Esophagus squamous epithelium (tissue), 5 donors: ENCODE measurements at places on chromosomes 11 and 22. TPM values are rescaled to one million over a fixed set of nuclear protein-coding genes. Genes with fewer than 3 reads are reported as not detected.

GRCh38 chr11:32418836-32419235, 16.5 kb downstream of the WT1 start:
- no peak for DNase-seq

DNA sequence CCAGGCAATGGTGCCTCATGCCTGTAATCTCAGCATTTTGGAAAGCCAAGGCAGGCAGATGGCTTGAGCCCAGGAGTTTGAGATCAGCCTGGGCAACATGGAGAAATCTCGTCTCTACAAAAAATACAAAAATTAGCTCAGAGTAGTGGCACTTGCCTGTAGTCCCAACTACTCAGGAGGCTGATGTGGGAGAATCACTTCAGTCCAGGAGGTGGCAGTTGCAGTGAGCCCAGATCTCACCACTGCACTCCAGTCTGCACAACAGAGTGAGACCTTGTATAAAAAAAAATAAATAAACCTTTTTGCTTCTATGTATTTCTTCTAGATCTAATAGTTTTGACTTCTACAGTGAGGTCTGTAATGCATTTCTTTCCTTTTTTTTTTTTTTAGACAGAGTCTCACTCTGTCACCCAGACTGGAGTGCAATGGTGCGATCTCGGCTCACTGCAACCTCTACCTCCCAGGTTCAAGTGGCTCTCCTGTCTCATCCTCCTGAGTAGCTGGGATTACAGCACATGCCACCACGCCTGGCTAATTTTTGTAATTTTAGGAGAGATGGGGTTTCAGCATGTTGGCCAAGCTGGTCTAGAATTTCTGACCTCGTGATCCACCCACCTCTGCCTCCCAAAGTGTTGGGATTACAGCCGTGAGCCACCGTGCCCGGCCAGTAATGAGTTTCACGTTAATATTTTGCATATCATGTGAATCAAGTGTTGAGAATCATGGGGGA, 18.1 kb upstream of the RDX start:
- no peak for DNase-seq

DNA sequence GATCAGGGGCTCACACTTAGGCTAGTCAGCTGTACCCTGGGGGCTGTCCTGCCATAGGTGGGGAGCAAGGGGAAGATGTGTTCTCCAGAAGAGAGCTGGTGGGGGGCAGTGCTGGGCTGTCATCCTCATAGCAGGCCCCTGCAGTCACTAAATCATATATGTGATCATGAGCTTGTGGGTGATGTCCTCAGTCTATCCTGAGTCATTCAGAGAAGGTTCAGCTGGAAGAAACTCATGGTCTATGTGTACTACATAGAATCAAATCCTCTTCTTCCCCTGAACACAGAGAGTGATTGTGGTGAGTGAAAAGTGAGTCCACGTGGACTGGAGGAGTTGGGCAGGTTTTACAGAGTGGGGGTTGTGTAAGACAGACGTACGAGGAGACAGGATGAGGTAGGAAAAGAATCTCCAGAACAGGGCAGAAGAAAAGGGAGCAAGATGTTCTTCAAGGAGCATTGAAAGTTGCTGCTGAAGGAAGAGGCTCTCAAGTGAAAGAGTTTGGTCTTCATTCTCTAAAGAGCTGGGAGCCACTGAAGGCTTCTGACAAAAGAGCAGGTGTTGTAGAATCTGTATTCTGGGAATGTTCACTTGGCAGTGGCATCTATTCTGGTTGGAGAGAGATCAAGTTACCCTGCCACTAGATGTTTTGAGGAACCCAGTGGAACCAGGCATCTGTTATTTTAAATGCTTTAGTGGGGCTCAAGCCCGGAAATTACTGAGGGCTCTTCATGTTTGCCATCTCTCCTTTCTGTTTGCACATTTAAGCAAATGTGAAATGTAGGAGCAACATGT, 68.9 kb downstream of the C22orf31 start:
- DNase-seq = no peak

- DNase-seq = no peak
Observed at GRCh38 chr11:115518983-115519628, 14.9 kb upstream of the CADM1 start.

GRCh38 chr11:29214833-29215232, 802.0 kb downstream of the KCNA4 start:
- DNase-seq = no peak

DNA sequence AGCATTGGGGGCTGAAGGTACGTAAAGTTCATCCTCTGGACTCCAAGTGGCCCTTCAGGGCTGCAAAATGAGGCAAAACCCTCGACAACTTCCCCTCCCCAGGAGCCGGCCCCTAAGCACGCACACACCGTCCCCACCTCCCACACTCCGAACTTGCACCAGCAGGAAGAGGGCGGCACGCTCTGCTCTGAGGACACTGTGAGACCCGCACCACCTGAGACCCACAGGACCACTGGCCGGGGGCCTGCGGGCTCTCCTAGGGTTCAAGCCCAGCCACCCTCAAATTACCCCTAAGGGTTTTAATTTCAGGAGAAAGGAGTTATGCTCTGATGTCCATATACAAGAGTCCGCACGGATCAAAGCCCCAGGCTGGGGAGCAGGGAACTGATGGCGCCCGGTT, 49.7 kb upstream of the BID start:
- no peak for DNase-seq

DNA sequence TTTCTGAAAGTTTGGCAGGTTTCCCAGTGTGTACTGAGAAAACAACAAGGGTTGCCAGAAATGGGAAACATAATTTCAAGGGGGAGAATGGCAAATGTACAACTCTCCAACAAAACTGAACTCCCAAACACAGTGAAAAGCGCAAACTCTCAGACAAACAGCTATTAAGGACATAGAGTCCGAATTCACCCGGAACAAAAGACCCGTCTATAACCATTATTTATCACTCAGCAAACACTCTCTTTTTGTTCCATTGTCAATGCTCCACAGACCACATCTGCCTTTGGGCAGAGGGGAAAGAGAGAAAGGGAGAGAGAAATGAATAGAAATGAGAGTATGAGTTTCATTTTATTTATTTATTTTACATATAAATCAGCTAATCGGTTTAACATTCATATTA, 21.7 kb downstream of the KIRREL3 start:
- no peak for DNase-seq

SLC6A5 gene
- total RNA-seq = not detected

GRCh38 chr11:35464308-35464707, 45.0 kb upstream of the SLC1A2 start:
- no peak for DNase-seq

GRCh38 chr11:128610721-128611617, 23.6 kb upstream of the ETS1 start:
- peak; percentile 40 for DNase-seq

DNA sequence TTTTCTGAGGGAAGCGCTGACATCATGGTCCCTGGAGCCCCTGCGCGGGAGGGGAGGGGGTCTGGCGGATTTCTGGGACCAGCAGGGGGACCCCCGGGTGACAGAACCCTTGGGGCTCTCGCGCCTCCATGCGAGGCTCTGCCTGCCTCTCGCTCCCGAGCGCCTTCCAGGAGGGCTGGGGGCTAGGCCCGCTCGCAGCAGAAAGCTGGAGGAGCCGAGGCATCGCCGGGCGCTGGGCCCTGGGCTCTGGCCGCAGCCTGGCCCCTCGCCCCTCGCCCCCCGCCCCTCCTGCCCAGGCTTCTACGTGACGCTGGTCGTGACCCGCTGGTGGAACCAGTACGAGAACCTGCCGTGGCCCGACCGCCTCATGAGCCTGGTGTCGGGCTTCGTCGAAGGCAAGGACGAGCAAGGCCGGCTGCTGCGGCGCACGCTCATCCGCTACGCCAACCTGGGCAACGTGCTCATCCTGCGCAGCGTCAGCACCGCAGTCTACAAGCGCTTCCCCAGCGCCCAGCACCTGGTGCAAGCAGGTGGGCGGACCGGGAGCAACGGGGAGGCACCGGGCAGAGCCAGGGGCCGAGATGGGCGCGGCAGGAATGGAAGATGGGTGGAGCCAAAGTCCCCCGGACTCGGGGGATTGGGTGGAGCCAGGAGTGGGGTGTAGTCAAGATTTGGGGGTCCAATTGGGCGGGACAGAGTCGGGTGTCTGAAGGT, 5.4 kb downstream of the BEST1 start:
- DNase-seq = no peak

DSCAML1 gene
- total RNA-seq = 0.04 TPM

GRCh38 chr22:26994801-26995200, 337.4 kb downstream of the MIAT start:
- no peak for DNase-seq

DNA sequence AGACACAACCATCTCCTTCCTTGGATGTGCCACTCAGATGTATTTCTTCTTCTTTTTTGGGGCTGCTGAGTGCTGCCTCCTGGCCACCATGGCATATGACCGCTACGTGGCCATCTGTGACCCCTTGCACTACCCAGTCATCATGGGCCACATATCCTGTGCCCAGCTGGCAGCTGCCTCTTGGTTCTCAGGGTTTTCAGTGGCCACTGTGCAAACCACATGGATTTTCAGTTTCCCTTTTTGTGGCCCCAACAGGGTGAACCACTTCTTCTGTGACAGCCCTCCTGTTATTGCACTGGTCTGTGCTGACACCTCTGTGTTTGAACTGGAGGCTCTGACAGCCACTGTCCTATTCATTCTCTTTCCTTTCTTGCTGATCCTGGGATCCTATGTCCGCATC, 489 bp downstream of the OR10A4 start:
- no peak for DNase-seq

INPP5J gene
- total RNA-seq = 0.57 TPM

GRCh38 chr11:2843551-2843950, 42.0 kb downstream of the CDKN1C start:
- no peak for DNase-seq

SMIM38 gene
- total RNA-seq = not detected

DNA sequence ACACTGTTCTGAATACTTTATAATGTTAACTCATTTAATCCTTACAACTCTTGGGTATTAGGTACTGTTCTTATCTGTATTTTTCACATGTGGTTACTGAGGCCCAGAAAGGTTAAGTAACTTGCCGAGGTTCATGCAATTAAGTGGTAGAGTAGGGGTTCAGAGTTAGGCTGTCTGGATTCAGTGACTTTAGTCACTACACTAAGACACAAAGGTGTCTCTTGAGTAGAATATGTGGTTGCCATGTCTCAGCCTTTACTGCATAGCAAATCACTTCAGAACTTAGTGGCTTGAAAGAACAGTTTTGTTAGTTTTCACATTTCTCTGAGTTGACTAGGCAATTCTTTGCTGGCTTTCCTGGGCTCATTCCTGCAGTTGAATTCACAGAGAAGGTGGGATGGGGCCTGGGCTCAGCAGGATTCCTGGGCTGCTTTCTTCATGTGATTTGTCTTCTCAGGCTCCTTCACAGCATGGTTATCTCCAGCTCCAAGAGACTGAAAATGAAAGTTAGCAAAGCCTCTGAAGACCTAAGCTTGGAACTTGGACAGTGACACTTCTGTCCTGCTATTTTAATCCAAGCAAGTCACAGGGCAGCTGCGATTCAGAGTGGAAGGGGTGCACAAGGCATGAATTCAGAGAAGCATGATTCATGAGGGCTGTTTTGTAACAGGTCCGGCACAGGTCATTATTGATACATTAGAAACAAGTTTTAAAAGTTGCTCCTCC, 68.3 kb downstream of the SPECC1L start:
- no peak for DNase-seq

UBQLN3 gene
- total RNA-seq = not detected

CARD10 gene
- 22.4 TPM for total RNA-seq

- no peak for DNase-seq
Observed at GRCh38 chr11:110174645-110175310, 81.6 kb downstream of the ZC3H12C start.

DNA sequence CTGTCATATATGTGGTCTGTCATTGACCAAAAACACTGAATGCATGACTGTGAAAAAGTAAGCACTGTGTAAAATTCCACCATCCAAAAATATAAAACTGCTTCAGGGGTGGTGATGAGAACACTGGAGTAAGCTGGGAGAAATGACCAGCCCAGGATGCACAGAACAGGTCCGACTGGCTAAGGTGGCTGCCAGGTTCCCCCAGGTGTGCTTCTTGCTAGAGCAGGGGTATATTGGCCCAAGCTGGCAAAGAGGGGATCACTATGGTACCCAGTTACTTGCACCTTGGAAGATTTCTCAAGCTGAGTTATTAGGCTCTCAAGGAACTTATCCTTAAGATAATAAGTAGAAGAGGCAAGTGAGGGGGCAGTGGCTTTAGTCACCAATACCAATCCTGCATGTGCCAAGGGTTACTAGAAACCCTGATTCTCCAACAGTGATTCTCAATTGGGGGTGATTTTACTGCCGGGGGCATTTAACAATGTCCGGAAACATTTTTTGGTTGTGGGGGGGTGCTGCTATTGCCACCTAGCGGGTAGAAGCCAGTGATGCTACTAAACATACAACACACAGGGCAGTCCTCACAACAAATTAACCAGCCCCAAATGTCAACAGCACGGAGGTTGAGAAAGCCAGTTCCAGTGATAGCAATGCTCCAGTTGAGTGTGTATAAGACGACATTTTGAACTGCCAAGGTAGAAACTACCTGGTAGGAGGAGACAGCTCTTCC, 15.7 kb downstream of the SNU13 start:
- DNase-seq = no peak

GRCh38 chr11:71240865-71241691, 11.3 kb downstream of the SHANK2 start:
- DNase-seq = no peak

OR52N4 gene
- total RNA-seq = not detected

DNA sequence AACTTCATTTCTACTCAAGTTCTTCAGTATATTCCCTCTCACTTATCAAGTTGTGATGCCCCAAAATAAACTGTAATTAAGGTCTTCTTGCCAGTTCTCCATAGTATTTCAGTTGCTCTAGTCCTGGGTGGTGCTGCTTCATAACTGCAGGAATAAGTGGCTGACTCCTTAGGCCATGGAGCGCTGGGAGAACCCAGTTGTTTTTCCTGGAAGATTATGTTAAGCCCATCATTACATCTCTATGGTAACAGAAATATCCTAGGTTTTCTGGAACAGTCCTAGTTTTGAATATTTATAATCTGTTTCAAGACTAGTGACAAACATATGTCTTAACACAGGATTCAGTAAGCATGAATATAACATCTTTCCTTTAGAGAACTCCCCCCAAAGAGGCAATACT, 7.6 kb downstream of the SYTL2 start:
- no peak for DNase-seq

DNA sequence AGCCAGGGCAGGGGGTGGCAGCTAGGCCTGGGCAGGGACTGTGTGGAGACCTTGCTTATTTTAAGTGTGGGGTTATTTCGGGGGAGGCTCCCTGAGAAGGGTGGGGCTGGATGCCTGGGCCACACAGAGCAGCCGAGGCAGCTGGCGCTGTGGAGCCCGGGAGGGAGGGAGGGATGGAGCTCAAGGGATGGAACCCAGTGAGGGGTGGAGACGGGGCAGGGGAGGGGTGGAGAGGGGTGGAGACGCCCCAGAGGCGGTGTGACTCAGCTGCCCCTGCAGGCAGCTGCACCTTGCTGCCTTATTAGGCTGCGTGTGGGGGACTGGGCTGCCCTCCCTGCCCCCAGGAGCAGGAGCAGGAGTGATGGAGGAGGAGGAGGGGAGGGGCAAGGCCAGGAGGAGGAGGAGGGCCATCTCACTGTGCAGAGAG, 9.8 kb upstream of the TSSC4 start:
- no peak for DNase-seq

GRCh38 chr22:29799217-29799680, 32.1 kb downstream of the UQCR10 start:
- peak; percentile 17 for DNase-seq
